ENCODE measurements at places on chromosomes 16 and 17.

- DNase-seq = no peak
Measured at GRCh38 chr16:9941245-9941644, 241.0 kb downstream of the GRIN2A start.

- no peak for DNase-seq
Measured at GRCh38 chr16:47667956-47668355, 206.8 kb downstream of the PHKB start.

- no peak for DNase-seq
Measured at GRCh38 chr16:77531752-77532151, 96.9 kb upstream of the ADAMTS18 start.

DNA sequence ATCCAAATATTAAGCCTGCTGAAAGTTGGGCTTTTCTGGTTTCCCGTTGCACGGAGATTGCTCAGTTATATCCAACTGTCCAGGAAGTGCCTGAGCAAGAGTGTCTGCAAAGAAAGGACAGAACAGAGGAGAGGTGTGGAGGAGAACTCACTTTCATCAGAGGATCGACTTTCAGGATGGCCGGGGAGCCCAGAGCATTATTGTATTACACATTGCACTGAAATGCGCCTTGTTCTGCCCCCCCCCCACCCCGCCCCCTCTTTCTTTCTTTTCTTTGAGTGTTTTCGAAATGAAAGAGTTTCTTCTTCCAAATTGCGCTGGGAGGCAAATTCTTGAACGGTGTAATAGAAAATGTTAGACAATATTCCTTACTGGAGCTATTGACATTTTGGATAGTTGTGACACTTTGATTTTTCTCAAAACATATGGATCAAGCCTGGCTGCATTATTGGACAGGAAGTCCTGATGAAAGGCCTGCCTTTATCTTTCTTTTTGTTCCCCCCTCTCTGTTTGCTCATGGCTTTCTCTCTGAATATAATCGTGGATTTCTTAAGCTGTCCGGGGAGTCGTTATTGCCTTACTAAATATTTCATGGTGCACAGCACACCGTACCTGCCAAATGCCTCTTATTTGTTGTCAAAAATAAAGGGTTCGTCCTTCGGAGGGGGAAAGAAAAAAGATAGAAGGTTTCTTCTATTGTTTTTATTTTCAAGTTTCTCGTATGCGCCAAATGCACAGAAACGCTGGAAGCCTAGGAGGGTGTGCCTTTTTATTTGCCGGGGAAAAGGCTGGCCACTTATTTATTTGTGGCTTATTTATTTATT is 110.8 kb downstream of the IRX3 start:
- DNase-seq = no peak

DNA sequence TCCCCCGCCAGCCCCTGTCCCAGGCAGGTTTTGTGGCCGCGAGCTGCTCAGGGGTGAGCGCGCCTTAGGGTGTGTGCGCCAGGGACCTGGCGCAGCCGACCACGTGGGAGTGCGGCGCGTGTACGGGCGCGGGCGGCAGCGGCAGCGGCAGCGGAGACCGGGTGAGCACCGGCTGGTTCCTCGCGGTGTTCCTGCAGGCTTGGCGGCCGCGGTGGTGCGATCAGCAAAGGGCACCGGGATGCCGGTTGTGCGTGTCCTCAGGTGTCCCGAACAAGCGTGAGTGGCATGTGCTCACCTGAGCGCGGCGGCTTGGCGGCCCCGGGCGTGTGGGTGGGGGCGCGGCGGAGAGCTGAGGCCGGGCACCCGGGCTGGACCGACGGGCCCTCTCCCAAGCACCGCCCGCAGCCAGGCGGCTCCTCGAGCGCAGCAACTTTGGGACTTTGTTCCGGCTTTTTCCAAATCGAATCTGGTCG is 381 bp upstream of the HSD11B2 start:
- no peak for DNase-seq

GRCh38 chr16:86753399-86753798 is 175.1 kb downstream of the FOXL1 start:
- no peak for DNase-seq

GRCh38 chr16:85867189-85867588 is 31.8 kb upstream of the IRF8 start:
- DNase-seq = no peak

GRCh38 chr17:37830151-37830993 is 85.5 kb upstream of the HNF1B start:
- no peak for DNase-seq

Measured in NCI-H187 treated with DMSO at 0.1 percent for 48 hours (cell line).